Activated T-cell treated with anti-CD3 and anti-CD28 coated beads for 48 hours (primary cell): ENCODE measurements at places on chromosomes 13 and 19.

- no peak for DNase-seq
Observed at GRCh38 chr19:45887200-45887710, 1.3 kb upstream of the IRF2BP1 start.

GRCh38 chr13:42405665-42406390 is 133.9 kb downstream of the AKAP11 start:
- peak; percentile 52 for DNase-seq

DNA sequence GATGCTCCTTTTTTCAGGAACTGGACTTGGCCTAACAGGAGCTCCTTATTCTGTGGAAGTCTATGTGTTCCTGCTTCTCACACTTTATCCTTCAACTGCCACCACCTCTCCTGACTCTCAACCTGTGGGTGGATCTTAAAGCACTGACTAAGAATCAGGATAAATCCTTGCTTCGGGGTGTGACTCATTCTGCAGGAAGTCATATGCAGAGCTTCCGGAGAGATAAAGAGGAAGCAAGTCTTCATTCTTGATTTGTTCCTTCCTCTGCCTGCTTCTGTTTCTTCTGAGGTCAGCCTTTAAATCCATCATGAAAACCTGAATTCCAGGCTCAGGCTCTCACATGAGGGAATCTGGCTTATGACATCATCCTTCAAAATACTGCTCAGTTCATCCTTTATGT is 137.1 kb upstream of the ATXN8OS start:
- no peak for DNase-seq

- no peak for DNase-seq
Observed at GRCh38 chr13:21739771-21740170, 68.9 kb downstream of the FGF9 start.

DNA sequence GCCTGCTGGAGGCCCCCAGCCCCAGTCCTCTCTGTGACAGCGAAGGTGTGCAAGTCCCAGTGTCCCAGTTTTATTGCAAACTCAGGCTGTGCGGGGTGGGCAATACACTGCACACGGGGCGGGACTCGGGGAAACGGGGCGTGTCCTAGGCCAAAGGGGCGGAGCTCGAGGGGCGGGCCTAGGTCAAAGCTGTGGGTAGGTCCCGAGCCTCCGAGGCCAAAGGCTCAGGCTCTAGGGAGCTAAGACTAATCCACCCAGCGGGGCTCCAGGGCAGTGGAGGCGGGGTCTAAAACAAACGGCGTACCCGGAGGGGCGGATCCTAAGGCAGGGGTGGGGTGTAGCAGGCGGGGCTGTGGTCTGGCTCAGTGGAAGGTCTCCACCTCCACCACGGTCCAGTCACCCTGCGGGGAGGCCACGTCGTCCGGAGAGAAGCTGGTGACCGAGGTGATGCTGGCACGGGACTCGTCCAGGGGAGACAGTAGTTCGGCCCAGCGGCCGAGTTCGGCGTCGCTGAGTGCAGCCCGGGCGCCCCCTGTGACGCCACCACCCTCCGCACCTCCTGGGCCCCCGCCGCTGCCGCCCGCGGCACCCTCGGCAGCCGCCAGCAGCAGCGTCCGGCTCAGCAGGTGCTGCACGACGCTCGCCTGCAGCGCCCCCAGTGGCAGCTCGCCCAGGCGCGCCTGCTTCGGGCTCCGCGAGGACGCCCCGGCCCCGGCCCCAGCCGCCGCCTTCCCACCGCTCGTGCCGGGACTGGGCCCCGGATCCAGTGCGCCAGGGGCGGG is 5.3 kb downstream of the PRR36 start:
- peak; percentile 82 for DNase-seq
